NCI-H1417 treated with DMSO at 0.1 percent for 48 hours (cell line): ENCODE measurements at places on chromosomes 16 and 17.

DNA sequence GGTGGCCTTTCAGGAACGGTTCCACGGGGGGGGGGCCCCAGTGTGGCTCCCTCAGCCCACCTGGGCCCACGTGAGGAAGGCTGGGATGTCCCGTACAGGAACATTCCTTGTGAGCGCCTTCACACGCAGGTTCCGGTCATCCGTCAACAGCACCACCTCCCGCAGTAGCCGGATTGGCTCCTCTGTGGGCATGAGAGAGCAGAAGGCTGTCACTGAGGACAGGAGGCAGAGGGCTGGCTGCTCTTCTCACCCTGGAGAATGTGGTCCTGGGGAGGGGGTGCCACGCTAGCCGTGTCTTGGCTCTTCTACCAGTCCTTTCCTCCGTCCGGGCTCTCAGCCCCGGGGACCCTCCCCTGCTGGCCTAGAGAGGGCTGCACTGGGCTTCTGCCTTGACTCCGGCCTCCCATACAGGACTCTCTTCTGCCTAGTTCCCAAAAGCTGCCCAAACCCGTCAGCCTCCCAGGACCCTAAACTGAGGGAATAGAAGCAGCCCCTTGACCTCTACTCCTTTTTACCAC lies 6.6 kb downstream of the HIC1 start:
- no peak for DNase-seq

DNA sequence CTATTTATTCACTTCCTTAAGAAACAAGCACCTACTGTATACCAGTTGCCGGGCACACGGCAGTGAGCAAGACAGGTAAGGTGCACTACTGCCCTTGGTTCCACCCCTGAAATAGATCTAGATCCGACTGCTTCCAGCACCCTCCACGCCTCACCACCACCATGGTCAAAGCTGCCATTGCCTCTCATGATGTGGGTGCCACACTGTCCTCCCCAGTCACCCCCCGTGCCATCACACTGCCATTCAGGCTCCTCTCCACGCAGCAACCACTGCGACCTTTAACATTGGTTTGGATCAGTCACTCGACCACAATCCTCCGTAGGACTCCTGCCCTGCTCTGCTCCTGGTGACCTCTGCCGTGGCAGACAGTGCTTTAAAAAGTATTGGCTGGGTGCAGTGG lies 226.8 kb downstream of the CPPED1 start:
- no peak for DNase-seq

DNA sequence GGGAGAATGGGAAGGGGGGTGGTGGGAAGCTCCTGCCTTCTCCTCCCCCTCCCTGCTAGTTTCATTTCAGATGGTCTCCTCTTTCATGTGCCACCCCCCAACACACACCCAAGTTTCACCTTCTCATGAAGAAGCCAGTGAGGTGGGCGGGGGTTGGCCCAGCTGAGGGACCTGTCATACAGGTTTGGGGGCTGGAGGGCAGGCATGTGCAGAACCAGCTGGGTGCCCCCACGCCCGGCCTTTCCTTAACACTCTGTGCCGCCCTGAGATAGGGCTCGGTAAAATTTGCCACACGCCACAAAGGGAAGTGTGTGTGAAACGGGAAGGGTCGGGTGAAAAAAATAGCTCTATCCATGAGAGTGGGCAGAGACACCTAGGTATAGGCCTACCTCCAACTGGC lies 57.4 kb downstream of the PIPOX start:
- no peak for DNase-seq

- no peak for DNase-seq
Measured at GRCh38 chr17:67283731-67284516, 38.9 kb upstream of the HELZ start.

DNA sequence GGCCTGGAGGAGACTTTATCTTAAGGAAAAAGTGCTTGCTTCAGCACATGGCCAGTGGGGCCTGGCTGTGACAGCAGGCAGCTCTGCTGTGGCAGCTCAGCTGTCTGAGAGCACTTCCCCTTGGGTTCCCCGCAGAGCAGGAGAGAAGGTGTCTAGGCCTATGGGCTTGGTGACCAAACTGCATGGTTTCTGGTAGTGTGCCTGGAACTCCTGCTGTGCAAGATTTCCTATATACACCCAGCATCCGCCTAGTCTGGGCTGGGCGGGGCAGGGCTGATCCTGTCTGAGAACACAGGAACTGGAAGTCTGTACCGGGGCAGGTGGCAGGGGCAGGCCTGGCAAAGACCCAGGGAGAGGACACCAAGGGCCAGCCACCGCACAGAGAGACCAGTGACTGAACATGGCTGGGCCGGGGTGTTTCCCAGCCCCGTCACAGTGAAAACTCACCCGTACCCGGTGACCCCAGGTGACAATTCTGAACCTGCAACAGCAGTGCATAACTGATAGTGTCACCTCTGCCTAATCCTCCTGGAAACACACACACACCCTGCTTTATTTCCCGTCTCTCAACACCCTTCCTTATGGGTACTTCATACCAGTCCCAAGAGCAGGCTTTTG lies 39.3 kb downstream of the CHD9 start:
- DNase-seq: no peak

- DNase-seq: no peak
Measured at GRCh38 chr16:28872952-28873351, 5.3 kb upstream of the ATP2A1 start.
